Lower lobe of right lung (tissue), 2 donors: ENCODE measurements at places on chromosomes 1 and 21.

DNA sequence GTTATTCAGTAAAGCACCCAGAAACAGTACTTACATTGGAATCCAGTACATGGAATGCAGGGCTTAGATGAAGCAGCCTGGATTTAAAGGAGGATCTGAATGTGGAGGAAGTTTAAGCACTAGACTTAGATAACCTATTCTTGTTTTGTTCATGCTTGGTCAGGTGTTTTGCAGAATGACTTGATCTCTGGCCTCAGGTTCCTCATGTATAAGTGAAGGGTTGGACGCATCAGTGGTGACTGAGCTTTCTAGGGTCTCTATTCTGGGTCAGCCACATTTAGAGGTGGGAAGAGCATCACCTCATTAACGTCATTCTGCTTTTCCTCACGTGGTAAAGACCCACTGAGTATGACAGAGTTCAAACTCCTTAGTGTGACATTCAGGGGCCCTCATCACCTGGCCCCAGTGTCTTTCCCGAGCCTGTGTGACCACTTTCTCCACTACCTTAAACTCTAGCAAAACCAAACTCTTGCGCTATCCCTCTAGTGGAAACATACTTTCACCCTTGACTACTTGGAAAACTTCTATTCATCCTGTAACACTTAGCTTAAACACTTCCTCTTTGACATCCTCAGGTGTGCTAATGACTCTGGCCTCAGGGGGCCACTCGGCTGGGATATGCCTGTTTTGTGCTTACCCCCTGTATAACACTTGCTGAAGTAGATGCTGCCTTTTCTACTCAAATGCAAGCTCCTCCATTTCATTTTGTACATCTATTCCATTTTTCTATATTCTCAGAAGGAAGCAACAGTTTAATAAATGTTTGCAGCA, 871 bp upstream of the ERICH3 start:
- no peak for DNase-seq

DNA sequence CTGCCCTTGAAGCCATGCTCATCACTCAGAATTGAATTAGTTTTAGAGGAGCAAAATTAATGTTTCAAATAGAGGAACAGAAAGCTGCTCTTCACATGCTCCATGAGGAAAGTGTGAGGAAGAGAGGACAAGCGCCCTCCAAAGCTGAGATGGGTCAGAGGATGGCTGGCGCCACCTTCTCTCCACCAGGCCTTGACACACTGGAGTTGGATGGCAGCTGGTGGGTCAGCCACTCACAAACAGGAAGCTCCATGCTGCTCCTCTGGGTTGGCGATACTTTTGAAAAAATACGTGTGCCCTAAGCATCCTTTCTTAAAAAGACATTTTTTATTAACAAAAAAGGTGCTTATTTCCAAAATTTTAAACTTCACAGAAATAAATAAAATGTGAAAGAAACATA, 3.1 kb upstream of the CD2 start:
- DNase-seq = no peak

- no peak for DNase-seq
These were observed 477 bp downstream of the SNAP47 start for GRCh38 chr1:227735539-227736285.

- no peak for DNase-seq
These were observed 19.0 kb downstream of the THEMIS2 start for GRCh38 chr1:27891196-27891889.

DNA sequence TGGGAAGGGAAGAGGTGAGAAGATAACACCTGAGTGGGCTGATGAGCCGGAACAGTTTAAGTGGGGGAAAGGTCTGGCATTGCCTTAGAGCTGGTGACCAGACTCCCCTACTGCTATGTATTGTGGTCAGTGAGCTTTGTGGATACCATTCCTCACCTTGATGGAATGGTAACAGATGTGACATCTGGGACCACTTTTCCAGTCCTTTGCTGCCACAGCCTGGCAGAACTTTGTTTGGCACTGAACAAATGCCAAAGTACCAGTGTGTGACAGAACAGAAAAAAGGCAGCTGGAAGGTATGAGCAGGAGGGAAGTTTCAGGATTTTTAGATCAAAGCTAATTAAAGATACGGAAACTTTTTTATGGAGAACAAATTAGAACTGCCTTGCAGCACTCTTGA, 6.2 kb downstream of the MED8 start:
- no peak for DNase-seq

DNA sequence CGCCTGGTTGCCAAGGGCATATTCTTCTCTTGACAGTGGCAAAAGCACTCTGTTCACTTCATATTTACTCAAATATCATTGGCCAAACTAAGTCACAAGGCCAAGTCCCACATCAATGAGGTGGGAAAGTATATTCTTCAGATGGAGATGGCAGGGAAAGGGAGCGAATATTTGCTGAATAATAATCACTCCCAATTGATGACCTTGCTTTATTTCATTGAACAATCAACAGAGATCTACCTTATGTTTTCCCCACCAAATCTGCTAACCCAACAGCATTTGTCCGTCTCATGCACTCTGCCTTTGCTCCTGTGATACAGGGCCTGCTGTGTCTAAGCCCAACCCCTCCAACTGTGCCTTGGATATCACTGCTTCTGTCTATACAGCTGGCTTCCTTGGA, 45.2 kb upstream of the PCP4 start:
- no peak for DNase-seq
